ENCODE measurements at places on chromosomes 7 and 10.

GRCh38 chr7:36568452-36568849 is 155.8 kb downstream of the AOAH start:
- DNase-seq = no peak

GRCh38 chr10:103967448-103968071 is 620 bp downstream of the SLK start:
- DNase-seq = no peak

DNA sequence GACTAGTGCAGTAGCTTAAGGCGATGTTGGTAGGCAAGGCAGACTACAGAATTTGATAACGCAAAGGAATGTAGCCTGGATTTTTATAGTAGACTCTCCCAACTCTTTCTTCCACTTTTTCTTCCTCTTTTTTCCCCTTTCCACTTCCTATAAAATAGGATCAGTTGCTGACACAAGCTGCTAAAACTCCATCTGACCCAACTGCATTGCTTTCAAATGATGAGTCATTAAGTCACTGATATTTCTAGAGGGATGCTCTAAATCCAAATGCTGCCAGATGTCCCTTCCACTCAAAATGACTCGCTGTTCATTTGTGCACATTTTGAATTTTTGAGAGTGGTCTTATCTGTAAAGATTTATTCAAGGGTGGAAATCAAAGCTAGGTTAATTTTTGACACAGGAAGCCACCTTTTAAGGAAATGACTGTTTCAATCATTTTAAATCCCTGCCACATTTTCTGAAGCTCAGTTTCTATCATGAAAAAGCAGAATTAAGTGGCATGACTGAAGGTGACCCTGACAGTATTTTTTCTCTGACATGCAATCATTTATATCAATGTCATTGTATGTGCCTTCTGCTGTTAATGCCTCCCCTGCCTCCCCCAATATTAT is 25.8 kb upstream of the SFMBT2 start:
- no peak for DNase-seq

DNA sequence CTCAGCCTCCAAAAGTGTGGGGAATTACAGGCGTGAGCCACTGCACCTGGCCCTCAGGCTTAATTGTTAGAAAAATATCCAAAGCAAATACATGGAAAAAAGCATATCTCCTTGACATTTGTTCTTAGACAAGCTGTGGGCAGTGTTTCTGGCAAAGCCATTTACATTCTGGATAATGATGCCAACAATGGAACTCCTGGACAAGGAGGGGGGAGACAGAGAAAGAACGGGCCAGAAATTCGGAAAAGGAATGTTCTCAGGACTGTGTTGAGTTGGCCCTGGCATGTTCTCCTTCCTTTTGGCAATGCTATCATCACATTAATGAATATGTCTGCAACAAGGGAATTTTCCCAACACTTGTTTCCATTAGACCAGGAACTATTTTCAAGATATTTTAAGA is 88.7 kb downstream of the UBE2H start:
- no peak for DNase-seq

DNA sequence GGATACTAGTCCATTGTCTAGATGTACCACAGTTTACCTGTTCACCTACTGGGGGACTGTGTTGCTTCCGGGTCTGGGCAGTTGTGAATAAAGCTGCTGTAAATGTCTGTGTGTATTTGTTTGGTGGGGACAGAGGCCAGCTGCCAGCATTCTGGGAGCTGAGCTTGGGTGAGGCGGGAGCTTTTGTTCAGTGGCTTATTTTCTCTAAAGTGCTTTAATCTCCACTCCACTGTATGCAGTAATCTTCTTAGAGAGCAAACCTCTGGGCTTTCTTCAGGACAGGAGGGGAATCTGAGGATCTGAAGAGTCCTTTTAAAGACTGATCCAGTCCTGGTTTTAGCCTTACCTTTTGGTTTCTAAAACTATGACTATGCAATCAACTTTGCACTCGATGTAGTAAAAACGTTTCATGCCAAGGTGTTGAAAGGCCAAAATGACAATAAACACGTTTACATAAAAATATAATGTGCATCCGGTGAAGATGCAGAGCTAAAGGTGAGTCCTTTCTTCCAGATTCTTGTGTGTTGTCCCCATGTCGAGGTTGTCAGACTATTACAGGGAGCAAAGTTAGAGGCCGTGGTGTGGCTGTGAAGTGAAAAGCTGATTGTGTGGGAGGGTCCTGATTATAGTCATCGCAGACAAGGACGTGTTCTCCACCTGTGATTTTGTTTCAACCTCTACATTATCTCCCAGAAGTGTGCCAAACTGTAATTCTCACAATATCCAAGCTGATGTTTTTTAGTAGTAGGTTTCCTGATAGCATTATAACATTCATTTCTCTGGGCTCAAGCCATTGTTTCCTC is 279.8 kb downstream of the CAMK1D start:
- no peak for DNase-seq

GRCh38 chr7:56007167-56007652 is 42.8 kb downstream of the NIPSNAP2 start:
- no peak for DNase-seq

DNA sequence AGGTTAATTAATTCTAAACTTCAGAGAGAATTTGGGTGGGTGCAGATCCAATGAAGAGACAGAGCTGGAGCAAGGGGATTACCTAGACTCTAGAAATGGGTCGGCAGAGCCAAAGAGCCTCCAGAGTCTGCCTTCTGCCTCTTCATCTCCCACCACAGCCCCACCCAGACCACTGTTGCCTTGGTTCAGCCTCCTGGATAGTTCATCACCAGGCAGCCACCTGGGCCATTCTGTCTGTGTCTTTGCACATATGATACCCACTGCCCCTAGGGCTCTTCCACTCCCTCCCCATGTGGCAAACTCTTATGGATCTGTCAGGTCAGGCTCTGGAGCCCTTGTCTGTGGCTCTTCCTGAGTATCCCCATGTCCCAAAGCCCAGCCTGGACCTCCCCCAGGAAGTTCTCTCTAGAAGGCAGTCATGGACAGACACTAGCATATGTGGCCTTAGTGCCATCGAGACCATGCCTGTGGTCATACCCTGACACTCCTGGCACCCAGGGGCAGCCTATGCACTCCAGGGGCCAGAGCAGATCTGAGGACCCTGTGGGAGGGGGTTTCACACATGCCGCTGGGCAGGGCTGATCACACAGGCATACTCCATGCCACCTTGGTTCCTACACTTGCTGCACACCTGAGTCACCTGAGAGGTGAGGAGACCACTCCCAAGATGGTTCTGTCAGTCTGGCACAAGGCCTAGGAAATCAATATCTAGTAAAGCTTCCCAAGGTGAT is 41.6 kb downstream of the FRMPD2 start:
- no peak for DNase-seq

GRCh38 chr10:65845916-65846315 is 1079.9 kb upstream of the LRRTM3 start:
- no peak for DNase-seq

GRCh38 chr10:29767968-29768367 is 133.2 kb upstream of the SVIL start:
- DNase-seq = no peak

DNA sequence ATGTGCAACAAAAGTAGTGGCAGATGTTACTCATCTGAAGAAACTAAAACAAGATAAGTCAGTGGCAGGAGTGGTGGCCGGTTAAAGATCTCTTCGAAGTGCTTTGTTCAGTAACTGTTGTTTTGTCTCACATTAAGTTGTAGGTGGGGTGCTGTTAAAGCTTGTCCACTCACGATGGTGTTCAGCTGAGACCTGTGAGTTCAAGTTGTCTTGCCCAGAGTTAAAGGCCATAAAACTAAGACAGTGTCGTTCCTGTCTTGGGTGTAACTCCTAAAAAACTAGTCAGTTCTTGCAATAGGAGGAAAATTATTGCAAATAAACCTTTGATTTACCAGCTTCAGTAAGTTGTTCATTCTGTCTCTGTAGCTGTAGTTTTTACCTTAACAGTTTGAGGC is 857 bp upstream of the FOXP2 start:
- no peak for DNase-seq

DNA sequence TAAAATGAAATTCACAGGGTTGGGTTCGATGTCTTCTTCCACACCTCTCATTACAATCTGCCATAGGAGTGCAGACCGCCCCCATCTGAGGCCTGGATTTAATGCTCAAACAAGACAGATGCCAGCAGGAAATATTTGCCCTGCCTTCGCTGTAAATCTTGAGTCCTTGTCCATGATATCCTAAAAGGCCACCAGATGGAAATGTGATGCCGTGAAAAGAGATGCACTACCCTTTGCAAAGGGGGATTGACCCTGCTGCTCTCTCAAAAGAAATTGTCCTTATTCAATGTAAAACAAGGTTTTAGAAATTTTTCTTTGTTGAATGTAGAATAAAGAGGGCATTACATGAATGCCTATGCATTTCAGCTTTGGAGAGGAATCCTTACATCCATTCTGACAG is 37.5 kb downstream of the AGAP4 start:
- DNase-seq = no peak

GRCh38 chr10:103423748-103424147 is 27.3 kb downstream of the PDCD11 start:
- DNase-seq = no peak

DNA sequence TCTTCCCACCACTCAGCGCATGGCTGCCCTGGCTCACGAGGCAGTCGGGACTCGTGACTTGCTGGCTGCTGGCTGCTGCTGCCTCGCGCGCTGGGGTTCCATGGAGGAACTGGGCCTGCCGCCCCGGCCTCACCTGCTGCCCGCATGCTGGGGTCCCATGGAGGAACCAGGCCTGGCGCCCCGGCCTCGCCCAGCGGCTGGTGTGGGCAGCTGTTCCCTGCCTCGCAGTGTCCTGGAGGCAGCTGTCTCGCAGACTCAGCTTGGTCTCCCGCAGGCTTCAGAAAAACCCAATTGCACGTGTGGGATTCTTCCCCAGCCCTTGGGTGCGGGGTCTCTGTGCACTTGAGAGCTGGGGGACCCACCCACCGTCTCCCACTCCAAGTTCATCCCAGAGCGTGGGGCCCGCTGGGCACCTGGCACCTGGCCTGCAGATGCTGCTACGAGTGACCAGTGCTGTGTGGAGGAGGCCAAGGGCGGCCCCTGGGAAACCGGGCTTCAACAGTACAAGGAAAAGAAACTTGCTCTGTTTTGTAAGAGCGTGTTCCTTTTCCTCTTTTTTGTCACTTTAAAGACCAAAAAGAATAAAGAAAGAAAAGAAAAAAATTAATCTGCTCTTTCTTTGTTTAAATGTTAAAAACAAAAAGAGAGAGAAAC is 20.4 kb downstream of the PWWP2B start:
- no peak for DNase-seq

DNA sequence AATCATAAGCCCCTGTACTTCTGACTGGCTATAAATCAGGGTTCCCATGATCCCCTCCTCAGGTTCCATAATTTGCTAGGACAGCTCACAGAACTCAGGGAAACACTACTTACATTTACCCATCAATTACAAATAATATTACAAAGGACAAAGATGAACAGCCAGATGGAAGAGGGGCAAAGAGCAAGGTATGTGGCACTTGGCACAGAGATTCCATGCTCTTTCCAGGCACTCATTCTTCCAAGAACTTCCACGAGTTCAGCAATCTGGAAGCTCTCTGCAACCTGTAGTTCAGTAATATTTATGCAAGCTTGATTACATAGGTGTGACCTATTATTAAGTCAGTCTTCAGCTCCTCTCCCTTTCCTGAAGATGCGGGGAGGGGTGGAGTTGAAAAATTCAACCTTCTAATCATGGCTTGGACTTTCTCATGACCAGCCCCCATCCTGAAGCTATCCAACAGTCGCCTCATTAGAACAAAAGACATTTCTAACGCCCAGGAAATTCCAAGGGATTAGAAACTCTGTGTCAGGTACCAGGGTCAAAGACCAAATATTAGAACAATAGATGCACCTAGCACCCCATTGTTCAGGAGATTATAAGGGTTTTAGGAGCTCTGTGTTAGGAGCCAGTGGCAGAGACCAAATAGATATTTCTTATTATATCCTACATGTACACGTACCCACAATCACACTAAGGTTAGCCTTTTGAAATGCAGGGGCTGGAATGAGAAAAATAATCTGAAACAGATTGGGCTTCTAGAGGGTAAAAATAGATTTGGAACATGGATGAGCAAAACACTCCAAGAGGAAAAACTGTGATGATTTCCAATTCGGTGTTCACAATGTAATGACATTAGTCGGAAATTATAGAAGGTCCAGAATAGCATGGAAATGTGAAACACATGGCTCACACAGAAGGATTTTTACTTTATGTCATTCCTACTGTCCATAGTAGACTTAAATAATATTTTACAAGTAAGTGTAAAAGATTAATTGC is 7.0 kb downstream of the ANKMY2 start:
- DNase-seq = no peak

GRCh38 chr10:125964558-125964957 is 68.2 kb downstream of the FANK1 start:
- no peak for DNase-seq

- DNase-seq = no peak
These were observed 32.0 kb downstream of the PRLHR start for GRCh38 chr10:118563373-118563890.

DNA sequence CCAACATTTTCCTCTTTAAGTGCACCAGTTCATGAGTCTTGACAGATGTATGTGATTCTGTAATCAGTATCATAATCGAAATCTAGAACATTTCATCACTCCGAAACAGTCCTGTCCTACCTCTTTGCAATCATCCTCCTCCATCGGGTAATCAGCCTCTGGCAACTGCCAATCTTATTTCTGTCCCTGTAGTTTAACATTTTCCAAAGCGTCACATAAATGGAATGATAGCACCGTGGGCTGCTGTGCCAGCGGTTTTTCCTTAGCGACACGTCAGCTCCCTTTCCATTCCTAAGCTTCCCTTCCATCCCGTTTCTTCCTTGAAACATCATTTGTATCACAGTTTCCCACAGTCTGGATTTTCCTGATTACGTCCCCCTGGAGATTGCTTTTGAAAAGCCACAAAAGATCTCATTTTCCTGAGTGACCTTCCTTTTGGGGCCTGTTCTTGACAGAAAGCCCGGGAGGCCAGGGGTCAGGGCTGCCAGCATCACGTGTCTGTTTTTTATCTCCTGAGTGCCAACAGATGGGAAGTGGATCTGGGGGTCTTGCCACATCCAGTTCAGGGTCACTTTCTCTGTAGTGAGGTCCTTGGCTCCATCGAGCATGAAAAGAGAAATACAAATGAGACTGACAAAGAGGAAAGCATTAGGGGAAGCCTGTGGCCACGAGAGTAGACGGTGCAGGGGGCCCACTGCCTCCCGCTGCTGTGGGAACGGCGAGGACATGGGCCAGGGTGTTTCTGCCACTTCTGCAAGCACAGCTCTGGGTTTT is 31.6 kb downstream of the TMEM120A start:
- no peak for DNase-seq

- no peak for DNase-seq
These were observed 421.4 kb upstream of the AUTS2 start for GRCh38 chr7:69176841-69177240.

GRCh38 chr7:125136755-125137532 is 207.3 kb upstream of the POT1 start:
- DNase-seq = no peak

- DNase-seq = no peak
These were observed 82.4 kb upstream of the SLC13A1 start for GRCh38 chr7:123282181-123282580.

GRCh38 chr7:11584406-11585031 is 247.5 kb downstream of the THSD7A start:
- DNase-seq = no peak
